ENCODE measurements at places on chromosomes 6 and 20. TPM values are rescaled to one million over a fixed set of nuclear protein-coding genes. Genes with fewer than 3 reads are reported as not detected.

The MYL9 gene
- polyA plus RNA-seq, result 196 TPM

The LY6G6F gene
- polyA plus RNA-seq, result 0.98 TPM

The OR2H2 gene
- 0.07 TPM for polyA plus RNA-seq

The OLIG3 gene
- not detected for polyA plus RNA-seq

The FOXF2 gene
- polyA plus RNA-seq, result 0.14 TPM

The MYH7B gene
- polyA plus RNA-seq, result 0.65 TPM

The CST1 gene
- polyA plus RNA-seq, result not detected

The GSTA2 gene
- 0.15 TPM for polyA plus RNA-seq

The PAQR8 gene
- 25.7 TPM for polyA plus RNA-seq

The TFAP2D gene
- polyA plus RNA-seq, result not detected

The MAPK13 gene
- 20.0 TPM for polyA plus RNA-seq

The HDAC2 gene
- 272 TPM for polyA plus RNA-seq

The PTPRA gene
- 106 TPM for polyA plus RNA-seq

Data from right renal cortex interstitium (tissue), 3 donors.